Activated T-cell treated with anti-CD3 and anti-CD28 coated beads, Interleukin-2, amount 50 U/mL, for 72 hours (primary cell): ENCODE measurements at places on chromosomes 12 and 14.

DNA sequence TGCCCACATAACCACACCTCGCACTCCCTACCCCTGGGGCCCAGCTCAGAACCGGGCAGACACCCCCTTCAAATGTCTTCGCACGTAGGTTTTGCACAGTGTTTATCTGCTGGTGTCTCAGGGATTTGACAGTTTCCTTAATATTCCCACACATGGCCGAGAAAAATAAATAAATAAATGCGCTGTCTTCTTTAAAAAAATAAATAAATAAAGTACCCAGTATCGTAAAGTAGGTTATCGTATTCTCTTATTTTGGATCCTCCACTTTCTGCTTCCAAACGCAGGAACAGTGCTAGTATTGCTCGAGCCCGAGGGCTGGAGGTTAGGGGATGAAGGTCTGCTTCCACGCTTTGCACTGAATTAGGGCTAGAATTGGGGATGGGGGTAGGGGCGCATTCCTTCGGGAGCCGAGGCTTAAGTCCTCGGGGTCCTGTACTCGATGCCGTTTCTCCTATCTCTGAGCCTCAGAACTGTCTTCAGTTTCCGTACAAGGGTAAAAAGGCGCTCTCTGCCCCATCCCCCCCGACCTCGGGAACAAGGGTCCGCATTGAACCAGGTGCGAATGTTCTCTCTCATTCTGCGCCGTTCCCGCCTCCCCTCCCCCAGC, 710 bp upstream of the FOS start:
- no peak for DNase-seq

GRCh38 chr14:35366056-35366451, 38.5 kb downstream of the NFKBIA start:
- peak; percentile 78 for DNase-seq

DNA sequence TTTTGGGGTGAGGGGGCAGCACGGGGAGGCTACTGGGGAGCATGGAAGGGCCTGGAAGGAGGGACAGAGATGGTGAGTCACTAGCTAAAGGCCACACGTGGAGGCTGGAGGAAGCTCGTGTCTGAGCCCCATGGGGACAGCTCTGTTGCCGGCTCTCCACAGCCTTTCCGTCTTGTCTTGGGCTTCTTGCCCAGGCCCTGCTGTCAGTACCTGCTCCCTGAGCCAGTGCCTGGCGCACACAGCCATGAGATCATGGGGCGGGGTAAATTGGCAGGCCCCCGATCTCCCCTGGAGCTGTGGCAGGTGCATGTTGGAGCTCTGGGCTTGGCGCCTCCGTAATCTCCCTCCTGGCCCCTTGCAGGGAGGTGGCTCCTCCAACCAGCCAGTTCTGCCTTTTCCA, 16.1 kb upstream of the KRT80 start:
- no peak for DNase-seq

DNA sequence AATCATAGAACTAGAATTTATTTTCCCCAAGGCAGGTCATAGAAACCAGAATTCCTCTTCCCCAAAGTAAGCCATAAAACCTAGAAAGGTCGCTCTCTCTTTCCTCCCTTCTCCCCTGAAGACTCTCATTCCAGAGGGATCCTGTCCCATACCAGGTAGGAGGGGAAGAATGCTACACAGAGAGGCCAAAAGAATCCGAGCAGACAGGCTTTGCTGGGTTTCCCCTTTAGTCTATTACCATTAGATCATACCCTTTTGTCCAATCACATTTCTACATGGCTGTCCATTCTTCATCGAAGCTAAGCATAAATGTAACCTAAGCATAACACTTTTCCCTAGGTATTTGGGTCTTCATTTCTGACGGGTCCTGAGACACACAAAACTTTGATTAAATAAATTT, 204.5 kb downstream of the SPTSSA start:
- no peak for DNase-seq

- no peak for DNase-seq
Measured at GRCh38 chr14:93986955-93987354, 10.1 kb upstream of the CCDC197 start.

DNA sequence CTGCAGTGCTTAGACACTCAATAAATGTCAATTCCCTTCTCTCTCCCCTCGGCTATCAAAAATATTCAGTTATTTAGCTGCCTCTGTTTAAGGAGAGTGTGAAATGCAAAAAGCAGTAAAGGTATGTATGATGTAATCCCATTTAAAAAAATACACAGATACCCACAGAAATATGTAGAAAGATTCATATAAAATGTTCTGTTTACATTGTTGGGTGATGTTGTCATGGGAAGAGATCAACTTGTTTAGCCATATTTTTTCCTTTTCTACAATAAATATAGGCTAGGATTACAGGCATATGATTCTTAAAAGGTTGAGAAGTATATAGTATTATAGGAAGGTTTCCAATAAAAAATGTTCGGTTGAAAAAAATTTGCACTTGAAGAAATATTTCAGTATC, 7.8 kb downstream of the PPP2R3C start:
- DNase-seq: no peak

DNA sequence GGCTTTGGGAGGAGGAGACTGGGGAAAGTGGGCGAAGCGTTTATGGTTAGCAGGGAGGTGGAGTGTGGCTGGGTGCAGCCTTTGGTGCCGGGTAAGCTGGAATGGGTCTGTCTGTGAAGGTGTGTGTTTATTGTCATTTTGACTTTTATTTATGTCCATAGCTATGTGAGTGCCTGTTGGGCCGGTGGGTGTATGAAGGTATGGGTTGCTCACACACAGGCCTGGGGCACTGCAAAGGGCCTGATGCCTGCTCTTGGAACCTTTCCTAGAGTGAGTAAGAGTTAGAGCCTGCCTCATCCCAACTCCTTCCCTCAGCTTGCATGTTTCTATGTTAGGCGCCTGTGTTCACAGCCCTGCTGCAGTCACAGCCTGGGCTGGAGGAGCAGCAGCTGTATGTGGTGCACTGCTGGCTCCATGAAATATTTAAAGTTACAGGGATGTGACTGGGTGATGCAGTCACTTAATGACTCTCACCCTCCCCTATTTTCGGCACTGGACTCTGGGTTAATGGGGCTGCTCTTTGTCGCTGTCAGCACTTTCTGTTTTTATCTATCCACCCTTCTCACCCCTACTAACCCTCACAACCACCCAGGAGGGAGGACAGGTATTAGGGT, 2.6 kb upstream of the PPP1R1A start:
- no peak for DNase-seq

DNA sequence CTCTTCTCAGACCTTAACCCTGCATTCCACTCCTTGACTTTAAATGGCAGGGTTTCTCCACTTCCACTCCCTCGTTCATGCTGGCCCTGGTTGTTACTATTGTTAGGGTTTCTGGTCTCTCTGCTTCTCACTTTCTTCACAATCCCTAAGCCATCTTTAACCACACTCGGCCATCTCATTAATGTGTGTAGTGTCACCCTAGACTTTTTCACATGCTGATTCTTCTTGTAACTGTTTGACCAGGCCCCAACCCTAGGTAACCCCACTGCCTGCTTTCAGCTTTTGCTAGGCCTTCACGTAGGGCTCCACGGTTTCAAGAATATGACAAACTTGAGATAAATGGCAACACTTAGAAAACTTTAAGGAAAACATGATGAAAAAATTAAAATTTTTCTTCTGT, 195.1 kb downstream of the IPO8 start:
- DNase-seq: no peak

GRCh38 chr14:33393231-33393894, 454.7 kb downstream of the NPAS3 start:
- DNase-seq: no peak

- peak; percentile 75 for DNase-seq
Measured at GRCh38 chr12:103924761-103925641, 5.2 kb upstream of the HSP90B1 start.

- peak; percentile 79 for DNase-seq
Measured at GRCh38 chr12:55072083-55072482, 52.3 kb downstream of the NEUROD4 start.

GRCh38 chr14:59630288-59630963, 53.8 kb upstream of the CCDC175 start:
- peak; percentile 7 for DNase-seq

GRCh38 chr14:100238419-100239210, at the start of gene YY1:
TSS of gene YY1 (plus strand) at chr14:100239144. CDS start at chr14:100239245, 101 bp downstream.
- peak; percentile 100 for DNase-seq

- peak; percentile 84 for DNase-seq
Measured at GRCh38 chr14:93970965-93971634, 5.3 kb downstream of the ASB2 start.

DNA sequence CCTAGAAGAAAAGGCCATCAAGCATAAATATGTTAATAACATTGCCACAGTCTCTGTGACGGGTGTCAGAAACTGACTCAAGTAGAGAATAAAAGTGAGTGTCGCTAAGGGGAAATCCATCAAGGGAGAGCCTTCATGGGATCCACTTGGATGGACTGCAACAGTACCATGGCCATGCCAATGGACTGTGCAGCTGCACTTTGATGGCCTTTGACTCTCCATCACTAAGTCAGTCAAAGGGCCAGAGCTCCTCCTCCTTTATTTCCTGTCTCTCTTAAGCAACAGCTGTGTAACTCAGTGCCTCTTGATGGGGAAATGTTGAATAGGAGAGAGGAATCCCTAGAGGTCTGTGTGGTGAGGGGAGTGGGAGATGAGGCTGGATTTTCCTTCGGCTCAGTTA, 335.2 kb downstream of the BMP4 start:
- DNase-seq: no peak

GRCh38 chr12:2637371-2637770, 157.4 kb upstream of the FKBP4 start:
- no peak for DNase-seq

DNA sequence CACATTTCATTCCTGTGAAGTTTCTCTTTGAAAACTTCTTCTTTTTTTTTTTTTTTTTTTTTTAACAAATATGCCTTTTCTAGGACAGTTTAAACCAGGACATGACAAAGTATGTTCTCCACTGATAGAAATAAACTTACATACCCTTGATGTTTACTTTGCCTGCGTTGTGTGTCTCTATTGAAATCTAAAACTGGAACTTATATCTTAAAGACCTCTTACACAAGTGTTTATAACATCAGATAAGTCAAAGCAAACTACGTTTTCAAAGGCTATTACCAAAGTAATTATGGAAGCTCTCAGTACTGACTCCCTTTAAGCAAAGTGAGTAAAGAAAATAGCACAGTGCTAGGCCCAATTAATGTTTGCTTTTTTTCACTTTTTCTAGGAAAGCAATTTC, 30.6 kb upstream of the ISM2 start:
- DNase-seq: no peak

DNA sequence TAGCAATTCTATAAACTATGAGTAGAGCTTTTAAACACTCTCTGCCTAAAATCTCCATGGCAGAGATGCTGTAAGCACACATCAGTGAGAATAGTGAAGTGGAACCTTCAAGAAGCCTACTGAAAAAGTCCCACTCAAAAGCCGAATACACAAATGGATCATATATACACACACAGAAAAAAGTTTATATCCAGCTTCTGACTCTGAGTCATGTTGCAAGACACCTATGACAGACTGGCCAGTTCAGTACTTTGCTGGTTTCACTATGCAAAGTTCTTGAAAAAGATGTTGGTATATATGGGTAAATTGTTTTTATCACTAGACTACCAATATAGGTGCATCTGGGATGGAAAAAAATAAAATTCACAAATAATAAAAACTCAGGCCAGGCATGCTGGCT, 126.1 kb downstream of the KCNK10 start:
- no peak for DNase-seq

GRCh38 chr12:121043067-121043466, 4.0 kb upstream of the OASL start:
- DNase-seq: no peak

- DNase-seq: no peak
Measured at GRCh38 chr14:95892142-95892541, 15.5 kb downstream of the TUNAR start.

DNA sequence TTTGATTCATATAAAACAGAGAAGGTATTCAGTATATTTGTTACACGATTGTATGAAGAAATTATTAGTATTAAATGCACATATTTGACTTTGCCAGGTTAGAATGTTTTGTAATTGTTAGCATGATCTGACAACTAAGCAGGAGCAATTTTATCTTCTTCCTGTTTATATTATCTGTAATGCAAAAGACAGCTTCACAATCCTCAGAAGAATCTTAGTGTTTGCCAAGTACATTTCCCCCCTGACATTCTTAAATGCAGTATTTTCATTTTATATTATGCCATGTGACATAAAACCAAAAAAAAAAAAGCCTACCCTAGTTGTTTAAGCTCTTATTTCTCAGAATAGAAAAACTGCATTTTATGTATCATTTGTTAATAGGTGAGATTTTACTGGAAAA, 469.4 kb downstream of the FOXG1 start:
- no peak for DNase-seq

GRCh38 chr12:123532808-123533649, 490 bp downstream of the RILPL1 start:
- DNase-seq: no peak

DNA sequence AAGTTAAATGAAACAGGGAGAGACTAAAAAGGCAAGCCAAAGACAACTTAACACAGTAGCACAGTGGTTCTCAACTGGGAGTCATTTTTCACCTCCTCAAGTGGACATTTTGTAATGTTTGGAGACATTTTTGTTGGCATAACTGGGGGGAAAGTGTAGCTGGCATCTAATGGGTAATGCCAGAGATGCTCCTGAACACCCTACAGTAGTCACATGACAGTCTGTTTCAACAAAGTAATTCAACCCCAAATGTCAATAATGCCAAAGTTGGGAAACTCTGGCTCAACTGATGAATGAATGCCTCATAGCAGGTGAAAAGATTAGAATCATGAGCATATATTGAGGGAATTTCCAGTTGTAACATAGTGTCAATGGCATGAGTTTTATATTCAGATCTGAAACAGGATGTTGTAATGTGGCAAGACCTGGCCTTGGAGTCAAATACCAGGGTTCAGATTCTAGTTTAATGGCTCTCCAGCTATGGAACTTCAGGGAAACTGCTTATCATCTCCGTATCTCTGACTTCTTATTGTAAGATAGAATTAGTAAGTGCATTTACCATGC, 2.4 kb upstream of the OR4K5 start:
- no peak for DNase-seq

- DNase-seq: peak; percentile 63
Measured at GRCh38 chr12:56629459-56630179, 507 bp downstream of the BAZ2A start.

- no peak for DNase-seq
Measured at GRCh38 chr12:65668981-65669695, 155.1 kb upstream of the HMGA2 start.

DNA sequence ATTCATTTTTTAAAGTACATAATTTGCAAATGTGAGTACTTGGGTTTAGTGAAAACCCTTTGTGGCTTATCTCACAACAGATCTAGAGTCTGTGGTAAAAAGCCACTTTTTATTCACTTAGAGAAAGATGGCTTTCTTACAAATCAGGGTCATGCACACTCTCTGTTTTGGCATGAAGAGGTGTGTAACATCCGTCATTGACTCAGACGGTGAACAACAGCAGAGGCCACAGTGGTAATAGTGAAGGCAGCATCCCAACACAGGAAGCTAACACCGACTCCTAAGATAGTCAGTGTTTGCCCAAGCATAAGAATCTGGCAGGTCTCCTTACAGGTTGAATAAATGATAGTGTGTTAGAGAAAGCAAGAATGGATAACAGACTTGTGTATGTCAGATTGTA, 593.0 kb downstream of the SOX5 start:
- DNase-seq: no peak

- DNase-seq: no peak
Measured at GRCh38 chr14:101249676-101250036, 311.6 kb upstream of the DIO3 start.
